ENCODE measurements at places on chromosomes 3 and 15.

DNA sequence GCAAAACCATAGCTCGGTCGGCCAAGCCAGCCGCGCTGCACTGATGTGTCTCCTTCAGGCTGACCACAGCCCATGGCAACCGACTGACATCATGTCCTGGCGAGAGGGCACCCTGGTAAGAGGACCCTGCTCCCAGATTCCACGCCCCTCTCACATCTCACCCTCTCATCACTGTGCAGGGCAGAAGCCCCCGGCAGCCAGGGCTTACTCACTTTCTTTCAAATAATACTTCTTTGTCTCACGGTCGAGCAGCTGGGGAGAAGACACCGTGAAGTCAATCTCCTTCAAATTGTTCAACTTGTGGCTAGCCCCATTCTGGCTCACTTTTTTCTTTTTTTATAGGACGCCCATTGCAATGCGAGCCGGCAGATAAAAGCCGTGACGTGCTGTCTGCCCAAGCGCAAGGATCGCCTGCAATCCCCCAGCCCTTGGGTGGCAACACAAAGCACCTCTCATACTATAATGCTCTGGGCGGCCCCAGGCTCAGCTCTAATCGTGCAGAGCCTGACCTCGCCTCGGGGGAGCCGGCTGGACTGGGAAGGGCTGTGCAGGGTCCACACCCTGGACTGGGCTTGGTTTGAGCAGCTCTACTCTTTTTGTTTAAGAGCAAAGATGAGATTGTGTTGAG is 33.6 kb downstream of the VGLL4 start:
- no peak for DNase-seq

DNA sequence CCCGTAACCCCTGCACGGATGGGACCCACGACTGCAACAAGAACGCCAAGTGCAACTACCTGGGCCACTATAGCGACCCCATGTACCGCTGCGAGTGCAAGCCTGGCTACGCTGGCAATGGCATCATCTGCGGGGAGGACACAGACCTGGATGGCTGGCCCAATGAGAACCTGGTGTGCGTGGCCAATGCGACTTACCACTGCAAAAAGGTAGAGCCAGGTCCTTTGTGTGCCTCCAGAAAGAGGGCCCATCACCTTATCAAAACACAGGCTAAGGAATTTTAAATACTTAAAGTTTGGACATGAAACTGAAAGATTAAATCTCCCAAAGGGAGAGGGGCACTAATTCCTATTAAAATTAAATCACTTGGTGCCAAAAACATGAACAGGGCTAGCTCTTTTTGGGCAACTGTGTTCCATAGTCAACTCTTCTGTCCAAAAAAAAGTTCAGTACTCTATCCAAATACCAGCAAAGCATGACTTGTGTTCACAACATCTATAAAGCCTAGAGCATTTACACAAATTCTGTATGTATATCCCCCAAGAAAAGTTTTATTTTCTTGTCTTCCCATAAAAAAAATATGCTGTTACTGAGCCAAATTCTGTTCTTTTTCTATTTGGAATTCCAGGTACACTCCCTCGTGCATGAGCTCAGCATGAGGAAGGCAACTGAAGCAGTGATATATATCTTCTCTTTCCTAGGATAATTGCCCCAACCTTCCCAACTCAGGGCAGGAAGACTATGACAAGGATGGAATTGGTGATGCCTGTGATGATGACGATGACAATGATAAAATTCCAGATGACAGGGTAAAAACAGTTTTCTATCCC is 9.2 kb downstream of the THBS1 start:
- DNase-seq = no peak

DNA sequence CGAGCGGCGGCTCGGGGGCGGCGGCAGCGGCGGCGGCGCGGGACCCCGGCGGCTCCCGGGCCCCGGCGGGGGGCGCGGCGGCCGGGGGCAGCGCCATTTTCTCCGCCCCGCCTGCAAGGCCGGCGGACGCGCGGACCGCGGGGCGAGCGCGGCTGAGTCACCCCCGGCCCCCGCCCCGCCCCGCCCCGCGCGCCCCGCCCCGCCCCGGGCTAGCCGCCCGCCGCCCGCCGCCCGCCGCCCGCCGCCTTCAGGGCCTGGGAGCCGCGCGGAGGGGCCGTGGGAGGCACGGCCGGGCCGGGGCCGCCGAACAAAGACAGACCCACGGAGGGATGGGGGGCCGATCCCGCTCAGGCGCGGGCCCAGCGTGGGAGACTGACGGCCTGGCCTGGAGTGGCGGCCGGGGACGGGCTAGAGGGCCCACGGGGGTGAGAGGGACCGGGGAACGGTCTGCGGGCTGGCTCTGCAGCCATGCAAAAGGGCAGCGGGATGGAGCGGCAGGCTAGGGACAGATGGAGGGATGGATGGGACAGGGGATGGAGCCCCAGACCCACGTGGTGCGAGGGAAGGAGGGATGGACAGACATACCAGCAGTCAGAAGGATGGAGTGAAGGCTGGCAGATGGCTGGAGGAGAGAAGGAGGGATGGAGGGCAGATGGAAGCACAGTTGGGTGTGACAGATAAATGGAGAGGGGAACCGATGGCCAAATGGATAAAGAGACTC is at the start of gene EIF4E3:
Gene EIF4E3 (minus strand): TSS at position 132 of the 721 bp plus-strand sequence. CDS start 35 bp downstream, at position 97.
- peak; percentile 72 for DNase-seq

- DNase-seq = no peak
Observed at GRCh38 chr3:66115858-66116654, 77.3 kb upstream of the MAGI1 start.

DNA sequence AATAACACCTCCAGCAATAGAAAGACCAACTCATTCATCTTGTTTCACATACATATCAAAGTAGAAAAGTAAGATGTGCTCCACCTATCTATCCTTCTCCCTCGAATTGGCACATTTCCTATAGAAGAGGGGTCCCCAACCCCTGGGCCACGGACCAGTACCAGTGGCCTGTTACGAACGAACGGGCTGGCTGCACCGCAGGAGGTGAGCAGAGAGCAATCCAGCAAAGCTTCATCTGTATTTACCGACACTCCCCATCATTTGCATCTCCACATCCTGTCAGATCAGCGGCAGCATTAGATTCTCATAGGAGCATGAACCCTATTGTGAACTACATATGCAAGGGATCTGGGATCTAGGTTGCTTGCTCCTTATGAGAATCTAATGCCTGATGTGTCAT is 95.0 kb upstream of the CGNL1 start:
- DNase-seq = no peak

- DNase-seq = peak; percentile 33
Observed at GRCh38 chr3:145807990-145808389, 353.0 kb downstream of the PLOD2 start.

DNA sequence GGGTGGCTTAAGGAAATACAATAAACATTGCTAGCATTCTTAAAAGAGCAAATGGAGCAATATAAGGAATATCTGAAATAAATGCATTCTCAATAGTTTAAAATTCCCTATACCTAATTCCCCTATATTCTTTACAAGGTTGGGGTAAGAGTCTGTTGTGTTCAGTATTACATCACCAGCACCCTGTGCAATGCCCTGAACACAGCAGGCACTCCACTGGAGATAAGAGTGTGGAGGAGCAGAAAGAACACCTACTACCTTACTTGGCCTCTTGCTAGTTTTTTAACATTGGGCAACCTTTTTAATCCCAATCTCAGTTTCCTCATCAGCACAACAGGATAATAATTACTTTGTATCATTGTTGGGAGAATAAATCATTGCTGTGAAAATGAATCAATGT is 140.2 kb upstream of the PLXND1 start:
- no peak for DNase-seq

DNA sequence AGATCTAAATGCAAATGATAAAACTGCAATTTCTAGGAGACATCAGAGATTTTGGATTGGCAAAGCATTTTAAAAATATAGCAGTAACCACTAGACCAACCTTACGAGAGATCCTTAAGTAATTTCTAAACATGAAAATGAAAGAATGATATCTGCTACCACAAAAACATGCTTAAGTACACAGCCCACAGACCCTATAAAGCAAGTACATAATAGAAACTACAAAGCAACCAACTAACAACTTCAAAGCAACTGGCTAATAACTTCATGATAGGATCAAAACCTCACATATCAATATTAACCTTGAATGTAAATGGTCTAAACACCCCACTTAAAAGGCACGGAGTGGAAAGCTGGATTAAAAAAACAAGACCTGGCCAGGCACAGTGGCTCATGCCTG is 209.9 kb upstream of the SOX14 start:
- DNase-seq = no peak

DNA sequence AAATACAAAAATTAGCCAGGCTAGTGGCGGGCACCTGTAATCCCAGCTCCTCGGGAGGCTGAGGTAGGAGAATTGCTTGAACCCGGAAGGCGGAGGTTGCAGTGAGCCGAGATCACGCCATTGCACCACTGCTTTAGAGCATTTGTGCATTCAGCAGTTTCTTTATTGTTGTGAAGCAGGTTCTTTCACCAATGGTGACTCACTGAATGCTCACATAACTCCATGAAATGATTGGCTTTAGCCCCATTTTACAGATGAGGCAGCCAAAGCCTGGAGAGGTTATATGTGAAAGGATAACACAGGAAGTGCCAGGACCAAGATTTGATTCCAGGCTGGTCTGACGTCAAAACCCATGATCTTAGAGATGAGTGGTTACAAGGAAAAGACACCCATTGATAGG is 195.2 kb downstream of the SLCO3A1 start:
- DNase-seq = no peak

GRCh38 chr3:193481436-193481835 is 73.3 kb downstream of the ATP13A4 start:
- DNase-seq = no peak

GRCh38 chr3:56773986-56774385 is 27.8 kb downstream of the ARHGEF3 start:
- no peak for DNase-seq

GRCh38 chr3:176954517-176954916 is 242.8 kb downstream of the TBL1XR1 start:
- no peak for DNase-seq

DNA sequence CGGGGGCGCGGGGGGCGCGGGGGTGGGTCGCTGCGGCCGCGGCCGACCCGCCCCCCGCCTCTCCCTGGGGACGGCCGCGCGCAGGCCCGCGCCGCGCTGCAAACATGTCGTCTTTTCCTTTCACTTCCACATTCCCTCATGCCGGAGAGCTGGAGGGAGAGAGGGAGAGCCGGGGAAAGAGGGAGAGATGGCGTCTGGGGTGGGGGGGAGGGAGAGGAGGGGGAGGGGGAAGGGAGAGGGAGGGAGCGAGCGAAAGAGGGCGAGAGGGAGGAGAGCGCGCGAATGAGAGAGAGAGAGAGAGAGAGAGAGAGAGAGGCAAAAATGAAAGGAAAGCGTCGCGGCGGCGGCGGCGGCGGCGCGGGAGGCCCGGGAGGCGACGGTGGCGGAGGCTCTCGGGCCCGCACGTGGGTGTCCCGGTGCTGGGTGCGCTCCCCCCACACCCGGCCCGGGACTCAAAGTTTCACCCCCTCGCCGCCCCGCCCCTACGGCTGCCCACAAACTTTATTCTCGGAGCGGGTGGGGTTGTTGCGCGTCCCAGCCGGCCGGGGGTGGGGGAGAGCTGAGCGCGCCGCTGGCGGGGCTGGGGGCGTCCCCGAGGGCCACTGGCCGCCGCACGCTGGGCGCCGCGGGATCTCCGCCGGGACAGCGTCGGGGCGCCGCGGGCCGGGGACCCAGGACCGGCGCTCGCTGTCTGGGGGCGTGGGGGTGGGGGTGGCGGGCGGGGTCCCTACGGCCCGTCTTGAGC is 731 bp downstream of the ZNF710 start:
- peak; percentile 70 for DNase-seq

DNA sequence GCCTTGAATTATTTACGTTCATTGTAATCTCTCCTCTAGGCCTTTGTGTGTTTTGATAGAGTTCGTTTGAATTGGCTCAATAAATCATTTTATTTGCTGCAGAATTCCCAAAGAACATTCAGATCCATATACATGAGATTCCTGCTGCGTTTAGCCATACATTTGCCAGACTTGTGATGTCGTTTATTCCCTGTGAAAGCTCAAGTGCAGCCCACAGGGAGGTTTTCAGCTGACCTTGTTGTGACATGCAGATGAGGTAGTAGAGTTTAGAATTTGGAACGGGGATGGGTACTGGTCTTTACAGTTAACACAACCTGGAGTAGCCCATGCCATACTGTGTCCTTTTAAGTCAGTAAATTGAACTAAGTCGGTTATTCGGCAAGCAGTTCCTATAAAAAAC is at the start of gene C3orf20:
Gene C3orf20 (plus strand): TSS at position 301 of the 400 bp plus-strand sequence. CDS start 7,573 bp downstream, outside the sequence.
- no peak for DNase-seq

- no peak for DNase-seq
Observed at GRCh38 chr15:68797191-68797590, 23.5 kb downstream of the ANP32A start.

DNA sequence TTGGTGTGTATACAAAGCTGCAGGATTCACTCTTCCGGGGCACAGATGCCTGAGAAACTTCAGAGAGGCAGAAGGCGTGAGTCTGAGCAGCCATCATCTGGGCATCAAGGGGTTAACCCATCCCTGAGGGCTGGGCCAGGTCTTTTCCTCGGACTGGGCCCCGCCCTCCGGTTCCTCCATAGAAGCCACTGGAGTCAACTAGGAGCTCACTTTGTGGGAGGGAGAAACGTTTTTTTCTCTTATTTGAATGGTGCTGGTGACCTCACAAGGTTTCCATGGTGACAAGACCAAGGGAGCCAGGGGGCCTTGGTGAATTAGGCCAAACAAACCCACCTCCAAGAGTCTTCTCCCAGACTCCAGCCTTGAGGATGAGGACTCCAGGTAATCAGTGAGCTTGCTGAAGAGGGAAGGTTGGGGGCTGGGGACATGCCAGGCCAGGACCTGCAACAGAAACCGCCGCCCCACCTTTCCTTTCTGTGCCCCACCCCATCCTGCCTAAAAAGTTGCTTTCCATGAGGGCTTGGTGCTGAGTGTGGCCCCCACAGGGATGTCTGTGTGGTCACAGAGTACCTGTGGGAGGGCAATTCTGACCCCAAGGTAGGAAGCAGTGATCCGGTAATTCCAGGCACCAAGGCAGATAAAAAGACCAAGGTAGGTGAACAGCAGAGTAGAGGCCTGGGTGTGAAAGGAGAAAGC is 14.8 kb upstream of the INSYN1 start:
- no peak for DNase-seq

- DNase-seq = no peak
Observed at GRCh38 chr3:50258029-50258680, 10.8 kb upstream of the SEMA3B start.

- no peak for DNase-seq
Observed at GRCh38 chr15:67463488-67463887, 57.4 kb upstream of the C15orf61 start.

DNA sequence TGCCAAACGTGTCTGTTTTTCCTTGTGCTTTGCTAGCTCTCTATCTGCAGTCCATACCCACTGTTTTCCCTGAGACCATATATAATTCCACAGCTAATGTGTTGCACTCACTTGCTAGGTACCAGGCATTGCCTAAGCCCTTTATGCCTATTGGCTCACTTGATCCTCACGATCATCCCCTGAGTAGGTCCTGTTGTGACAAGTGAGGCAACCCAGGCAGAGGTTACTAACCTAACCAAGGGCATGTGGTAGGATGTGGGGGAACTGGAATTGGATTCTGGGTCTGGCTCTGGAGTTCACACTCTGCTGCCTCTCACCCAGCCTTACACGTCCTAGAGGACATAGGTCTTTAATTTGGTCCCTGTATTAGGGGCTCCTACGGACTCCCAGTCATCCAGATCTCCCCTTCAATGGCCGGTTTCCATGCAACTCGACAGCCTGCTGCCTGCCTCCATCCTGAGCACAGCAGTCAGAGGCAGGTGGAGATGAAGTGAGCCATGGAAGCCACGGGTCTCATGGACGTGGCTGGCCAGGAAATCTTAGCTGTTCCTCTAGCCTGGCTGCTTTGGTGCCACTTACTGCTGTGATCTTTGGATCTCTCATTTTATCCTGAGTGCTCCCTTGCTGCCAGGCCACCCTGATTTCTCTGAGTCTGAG is 38.9 kb upstream of the MYZAP start:
- no peak for DNase-seq

GRCh38 chr15:69557020-69557706 is 104.5 kb downstream of the RPLP1 start:
- DNase-seq = no peak

- no peak for DNase-seq
Observed at GRCh38 chr3:67292356-67293121, 294.4 kb downstream of the KBTBD8 start.

Measured in HEK293T (cell line).